ACHN (cell line): ENCODE measurements at places on chromosomes 5 and 9.

- no peak for DNase-seq
Measured at GRCh38 chr5:5645198-5645597, 222.7 kb downstream of the ICE1 start.

- DNase-seq = no peak
Measured at GRCh38 chr5:137348759-137349158, 150.4 kb downstream of the SPOCK1 start.

- DNase-seq = no peak
Measured at GRCh38 chr9:123912167-123912897, 17.6 kb downstream of the DENND1A start.

GRCh38 chr9:761176-761792, 80.2 kb upstream of the DMRT1 start:
- DNase-seq = no peak

DNA sequence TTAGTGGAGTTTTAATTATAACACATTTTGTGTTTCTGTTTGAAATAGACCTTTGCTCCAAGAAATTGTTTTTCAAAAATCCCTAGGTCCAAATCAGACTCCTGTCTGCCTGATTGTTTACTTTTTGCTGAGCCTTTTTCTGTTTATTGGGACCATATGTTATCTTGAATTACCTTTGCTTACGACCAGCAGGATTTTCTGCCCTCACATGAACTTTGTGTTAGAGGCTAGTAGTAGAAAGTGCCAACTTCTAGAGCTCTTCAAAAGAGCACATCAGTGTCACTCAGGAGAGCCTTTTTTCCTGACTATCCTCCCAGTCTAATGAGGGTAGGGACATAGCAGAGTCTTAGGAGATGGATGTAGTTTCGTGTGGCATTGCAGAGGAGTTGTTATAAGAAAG, 10.2 kb downstream of the RECK start:
- DNase-seq = no peak

- no peak for DNase-seq
Measured at GRCh38 chr9:99931155-99931840, 24.8 kb downstream of the STX17 start.

DNA sequence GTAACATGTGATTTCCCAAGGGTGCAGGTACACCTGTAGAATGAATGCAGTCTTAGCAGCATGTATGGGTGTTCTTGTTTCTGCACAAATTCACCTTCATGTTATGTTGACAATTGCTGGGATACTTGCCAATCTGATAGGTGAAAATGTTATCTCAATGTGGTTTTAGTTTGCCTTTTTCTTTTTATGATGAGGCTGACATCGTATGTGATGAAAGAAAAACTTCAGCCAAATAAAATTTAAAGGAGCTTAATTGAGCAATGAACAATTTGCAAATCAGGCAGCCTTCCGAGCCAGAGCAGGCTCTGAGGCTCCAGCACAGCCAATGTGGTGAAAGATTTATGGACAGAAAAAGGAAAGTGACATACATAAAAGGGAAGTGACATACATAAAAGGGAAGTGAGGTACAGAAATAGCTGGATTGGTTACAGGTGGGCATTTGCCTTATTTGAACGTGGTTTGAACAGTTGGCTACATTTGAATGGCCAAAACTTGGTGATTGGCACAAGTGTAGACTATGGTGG, 10.5 kb downstream of the TAL2 start:
- no peak for DNase-seq

- no peak for DNase-seq
Measured at GRCh38 chr9:68979538-68980314, 34.2 kb downstream of the PRKACG start.

DNA sequence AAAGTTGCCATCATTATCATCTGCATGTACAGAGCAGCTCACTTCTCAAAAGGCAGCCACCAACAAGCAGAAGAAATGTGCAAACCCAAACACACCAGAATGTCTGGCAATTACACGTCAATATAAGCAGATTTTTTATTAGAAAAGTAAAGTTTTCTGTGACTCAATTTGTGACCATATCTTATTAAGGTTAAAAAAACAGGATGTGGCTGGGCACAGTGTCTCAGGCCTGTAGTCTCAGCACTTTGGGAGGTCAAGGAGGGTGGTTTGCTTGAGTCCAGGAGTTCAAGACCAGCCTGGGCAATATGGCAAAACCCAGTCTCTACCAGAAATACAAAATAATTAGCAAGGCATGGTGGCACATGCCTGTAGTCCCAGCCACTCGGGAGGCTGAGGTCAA, 176.7 kb downstream of the FANCC start:
- DNase-seq = no peak

DNA sequence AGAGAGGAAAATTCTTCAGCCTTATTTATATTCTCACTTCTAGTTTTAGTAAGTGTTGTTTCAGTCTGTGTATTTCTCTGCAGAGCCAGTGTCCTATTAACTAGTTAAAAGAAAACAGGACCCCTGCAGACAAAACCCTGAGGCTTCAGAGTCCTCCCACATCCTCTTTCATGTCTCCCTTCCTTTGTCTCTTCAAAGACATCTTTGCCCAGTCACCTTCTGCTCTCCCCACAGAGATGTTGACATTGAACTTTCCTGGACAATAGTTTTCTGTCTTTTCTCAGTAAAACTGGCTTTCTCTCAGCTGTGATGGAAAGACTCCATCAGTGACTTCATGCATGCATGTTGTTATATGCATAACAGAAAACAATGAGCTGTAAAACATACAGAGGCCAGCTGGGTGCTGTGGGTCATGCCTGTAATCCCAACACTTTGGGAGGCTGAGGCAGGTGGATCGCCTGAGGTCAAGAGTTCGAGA, 20.2 kb downstream of the GRAMD2B start:
- DNase-seq = no peak

DNA sequence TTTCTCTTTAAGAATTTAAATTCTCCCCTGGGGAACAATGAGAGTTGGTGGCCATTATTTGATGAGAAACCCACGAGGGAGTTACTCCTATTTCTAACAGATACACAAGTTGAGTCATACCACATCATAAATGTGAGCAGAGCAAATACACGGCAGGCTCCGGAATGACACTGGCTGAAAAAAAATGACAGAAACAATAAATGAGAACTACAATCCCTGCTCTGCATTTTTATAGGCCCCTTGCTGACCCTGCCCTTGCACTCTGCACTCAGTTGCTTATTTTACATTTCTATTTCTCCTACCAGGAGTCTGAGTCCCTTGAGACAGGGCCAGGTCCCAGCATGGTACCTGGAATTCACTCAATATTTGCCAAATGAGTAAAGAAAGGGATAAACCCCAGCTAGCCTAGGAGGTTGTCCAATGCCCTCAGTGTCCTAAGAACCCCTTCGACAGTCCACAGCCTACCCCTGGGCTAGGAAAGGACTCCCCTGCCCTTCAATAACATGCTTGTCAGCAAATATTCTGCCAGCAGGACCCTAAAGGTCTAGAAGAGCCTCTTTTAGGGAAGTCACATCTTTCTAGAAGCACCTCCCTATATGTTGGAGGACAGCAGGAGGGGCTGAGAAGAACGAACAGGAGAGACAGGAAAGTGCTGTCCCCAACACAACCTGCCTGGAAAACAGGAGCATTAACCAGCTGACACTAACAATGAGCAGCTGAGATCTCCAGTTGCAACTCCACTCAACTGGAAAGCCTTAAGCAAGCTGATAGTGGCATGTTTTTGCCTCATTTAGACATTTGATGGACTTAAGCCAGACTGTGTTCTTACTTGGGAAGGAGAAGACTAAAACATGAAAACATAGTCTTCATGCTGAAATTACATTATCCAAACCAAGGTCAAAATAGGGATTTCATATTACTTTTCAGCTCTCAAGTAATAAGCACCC, 191.2 kb downstream of the ACTL7B start:
- no peak for DNase-seq

DNA sequence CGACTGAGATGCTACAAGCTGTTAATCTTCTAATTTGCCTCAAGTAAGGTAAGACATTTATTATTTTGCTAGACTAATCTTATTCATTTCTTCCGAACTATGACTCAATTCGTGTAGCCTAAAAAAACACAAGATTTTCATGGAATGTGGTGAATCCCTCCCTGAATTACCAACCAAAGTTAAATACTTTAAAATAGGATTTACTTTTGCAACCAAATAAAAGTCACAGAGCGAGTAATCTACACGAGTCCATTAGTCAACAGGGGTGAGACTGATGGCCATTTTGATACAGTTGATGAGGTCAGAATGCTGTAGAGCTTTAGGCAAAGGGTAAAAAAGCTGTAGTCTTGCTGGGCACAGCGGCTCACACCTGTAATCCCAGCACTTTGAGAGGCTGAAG, 13.1 kb upstream of the BNC2 start:
- DNase-seq = no peak

DNA sequence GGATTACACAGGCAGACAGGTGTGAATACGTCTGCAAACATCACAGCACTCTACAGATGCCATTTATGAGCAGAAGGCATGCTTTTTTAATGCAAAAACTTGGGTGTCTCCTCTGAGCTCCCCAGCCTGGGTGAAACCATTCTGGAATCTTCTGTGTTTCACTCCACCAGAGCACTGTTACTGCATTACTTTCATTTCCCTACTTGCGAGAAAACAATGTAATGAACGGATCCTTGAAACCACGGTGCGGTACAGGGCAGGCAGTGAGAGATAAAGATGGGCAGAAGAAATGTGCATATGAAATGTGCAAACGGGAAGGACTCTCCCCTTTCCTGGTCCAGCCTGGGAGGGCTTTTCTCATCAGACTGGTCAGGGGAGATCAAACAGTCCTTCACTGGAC, 584.3 kb upstream of the KLF4 start:
- DNase-seq = no peak

GRCh38 chr5:65989158-65989557, 62.8 kb downstream of the ERBIN start:
- DNase-seq = no peak

GRCh38 chr5:111070272-111071134, 1.0 kb upstream of the TSLP start:
- no peak for DNase-seq

DNA sequence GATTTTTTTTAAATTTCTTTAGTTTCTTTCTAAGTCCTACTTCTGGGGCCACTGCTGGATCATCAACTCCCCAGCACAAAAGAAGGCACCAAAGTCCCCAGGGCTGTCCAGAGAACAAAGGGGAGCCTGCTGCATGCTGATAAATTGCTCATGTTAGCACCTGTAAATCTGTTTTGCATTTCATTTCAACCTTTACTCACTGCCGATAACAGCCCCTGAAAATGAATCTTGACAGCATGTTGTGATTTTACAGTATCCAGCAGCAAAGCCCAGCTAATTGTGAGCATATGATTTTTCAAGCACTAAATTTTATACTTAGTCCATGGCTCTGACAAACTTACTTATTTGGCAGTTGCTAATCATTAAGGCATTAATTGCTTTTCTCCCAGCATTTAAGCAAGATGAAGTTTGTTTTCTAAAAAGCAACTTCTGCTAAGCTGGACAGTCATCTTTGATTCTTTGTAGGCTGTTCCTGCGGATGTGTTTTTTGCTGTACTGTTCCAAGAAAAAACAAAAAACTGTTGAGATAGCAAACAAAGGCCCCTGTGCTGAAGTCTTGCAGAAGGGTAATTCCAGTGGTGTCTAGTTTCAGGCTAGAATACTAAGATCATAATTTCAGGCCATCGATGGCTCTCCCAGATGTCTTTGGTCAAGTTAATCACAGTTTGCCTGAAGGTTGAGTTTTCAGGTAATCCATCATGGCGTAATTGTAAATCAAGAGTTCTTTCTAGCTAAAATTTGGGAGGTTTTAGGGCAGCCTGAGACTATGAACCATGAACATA, 73.1 kb upstream of the GAS1 start:
- no peak for DNase-seq

GRCh38 chr9:15274425-15274824, 32.6 kb downstream of the TTC39B start:
- DNase-seq = no peak

DNA sequence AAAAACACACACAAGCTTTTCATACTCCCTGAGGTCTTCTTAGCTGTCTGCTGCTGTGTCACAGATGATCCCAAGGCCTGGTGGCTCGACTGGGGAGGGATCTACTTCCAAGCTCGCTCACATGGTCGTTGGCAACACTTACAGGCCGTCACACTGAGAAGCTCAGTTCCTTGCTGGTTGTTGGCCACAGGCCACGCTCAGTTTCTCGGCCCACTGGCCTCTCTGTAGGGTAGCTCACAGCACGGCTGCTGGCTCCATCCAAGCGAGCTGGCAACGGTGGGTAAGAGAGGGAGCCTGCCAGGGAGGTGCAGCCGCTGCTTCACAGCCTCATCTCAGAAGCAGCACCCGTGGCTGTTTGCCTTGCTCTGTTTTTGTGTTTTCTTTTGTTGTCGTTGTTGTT, 43.8 kb upstream of the GFPT2 start:
- DNase-seq = no peak

DNA sequence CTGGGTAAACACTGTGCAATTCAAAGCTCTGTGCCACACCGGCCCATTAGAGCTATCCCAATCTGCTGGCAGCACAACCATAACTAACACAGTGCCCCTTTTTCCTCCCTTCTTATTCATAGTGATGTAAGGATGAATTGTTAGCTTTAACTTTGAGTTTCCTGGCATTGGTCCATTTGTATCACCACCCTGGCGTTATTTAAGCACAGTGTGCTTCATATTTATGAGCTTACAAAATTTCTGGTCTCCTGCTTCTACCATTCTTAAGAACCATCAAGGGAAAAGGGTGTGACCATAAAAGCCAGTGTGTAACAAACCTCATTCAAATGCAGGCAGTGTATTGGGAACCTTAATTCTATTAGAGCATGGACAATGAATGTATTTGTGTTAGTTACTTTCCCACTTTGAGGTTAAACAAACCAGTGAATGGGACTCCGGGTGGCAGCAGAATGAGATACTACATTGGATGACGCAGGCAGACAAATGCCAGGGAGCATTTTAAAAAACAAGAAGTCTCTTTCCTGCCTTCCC, 222.6 kb downstream of the TMEM161B start:
- DNase-seq = no peak

DNA sequence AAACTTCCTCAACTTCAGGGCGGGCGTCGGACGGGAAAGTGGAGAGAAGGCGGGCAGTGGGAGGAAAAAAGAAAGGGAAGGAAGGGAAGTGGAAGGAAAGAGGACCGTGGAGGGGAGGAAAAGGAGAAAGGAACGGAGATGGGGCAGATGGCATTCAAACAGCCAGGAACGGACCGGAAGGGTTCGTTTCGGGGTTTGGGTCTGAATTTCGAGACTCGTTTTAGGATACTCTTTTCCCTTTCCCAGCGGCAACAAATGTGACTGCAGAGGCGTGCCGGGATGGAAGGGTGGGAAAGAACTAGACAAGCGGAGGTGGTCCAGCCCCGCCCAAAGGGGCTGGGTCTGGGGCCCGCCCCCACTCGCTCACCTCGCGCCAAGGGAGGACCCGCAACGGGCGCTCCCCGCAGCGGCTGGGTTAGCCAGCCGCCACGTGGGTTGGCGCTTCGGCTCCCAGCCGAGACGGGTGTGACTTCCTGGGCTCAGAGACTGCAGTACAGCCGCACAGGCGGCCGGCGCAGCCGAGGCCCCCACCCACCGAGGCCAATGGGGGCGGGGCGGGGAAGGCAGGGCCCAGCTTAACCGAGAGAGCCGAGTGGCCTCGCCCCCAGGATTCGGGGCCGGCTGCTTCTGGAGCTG, 2.7 kb downstream of the VCAN start:
- peak; percentile 94 for DNase-seq

- no peak for DNase-seq
Measured at GRCh38 chr5:20469792-20470191, 481.8 kb upstream of the CDH18 start.

GRCh38 chr5:64807520-64807919, 38.8 kb downstream of the CWC27 start:
- no peak for DNase-seq

- DNase-seq = no peak
Measured at GRCh38 chr9:68443624-68444023, 87.2 kb downstream of the PGM5 start.

GRCh38 chr5:149156435-149157083, 15.3 kb downstream of the ABLIM3 start:
- no peak for DNase-seq
